ENCODE measurements at places on chromosomes 1 and 21.

DNA sequence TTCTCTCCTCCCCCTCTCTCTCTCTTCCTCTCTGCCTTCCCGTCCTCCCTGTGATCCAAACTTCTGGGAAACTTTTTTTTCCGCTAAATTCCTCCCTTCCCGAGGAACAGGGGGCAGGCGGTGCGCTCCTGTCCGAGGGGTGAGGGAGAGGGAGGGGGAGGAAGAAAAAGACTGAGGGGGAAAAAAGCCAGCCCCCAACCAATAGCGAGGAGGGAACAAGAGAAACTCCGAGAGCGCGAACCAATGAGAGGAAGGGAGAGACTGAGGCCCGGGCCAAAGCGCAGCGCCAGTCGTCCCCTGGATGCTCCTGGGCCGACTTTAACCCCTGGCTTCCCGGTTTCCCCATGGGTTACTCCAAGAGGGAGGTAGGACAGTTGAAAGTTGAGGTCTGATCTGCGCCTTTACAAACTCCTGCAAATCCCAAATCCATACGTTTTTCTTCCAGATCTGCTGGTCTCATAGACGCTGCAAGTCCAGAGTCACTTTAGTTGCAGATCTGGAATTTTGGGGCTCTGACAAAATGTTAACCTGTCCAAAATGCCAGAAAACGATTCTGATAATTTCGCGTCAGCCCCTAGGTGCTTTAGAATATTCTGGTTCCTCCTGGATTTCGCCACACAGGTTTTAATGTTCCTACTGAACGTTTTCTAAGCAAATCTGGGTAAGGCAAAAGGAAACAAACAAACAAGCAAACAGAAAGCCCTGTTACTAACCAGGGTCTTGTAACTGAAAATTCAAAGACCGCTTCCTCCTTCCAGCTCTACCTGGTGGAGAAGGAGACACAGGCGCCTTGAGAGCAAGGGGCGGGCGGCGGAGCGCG, at the start of gene TBX15:
Gene TBX15 (minus strand): TSS at position 158 of the 820 bp plus-strand sequence. CDS start 548 bp downstream, outside the sequence.
- DNase-seq = no peak

GRCh38 chr21:14526836-14527695, 19.0 kb downstream of the SAMSN1 start:
- no peak for DNase-seq

DNA sequence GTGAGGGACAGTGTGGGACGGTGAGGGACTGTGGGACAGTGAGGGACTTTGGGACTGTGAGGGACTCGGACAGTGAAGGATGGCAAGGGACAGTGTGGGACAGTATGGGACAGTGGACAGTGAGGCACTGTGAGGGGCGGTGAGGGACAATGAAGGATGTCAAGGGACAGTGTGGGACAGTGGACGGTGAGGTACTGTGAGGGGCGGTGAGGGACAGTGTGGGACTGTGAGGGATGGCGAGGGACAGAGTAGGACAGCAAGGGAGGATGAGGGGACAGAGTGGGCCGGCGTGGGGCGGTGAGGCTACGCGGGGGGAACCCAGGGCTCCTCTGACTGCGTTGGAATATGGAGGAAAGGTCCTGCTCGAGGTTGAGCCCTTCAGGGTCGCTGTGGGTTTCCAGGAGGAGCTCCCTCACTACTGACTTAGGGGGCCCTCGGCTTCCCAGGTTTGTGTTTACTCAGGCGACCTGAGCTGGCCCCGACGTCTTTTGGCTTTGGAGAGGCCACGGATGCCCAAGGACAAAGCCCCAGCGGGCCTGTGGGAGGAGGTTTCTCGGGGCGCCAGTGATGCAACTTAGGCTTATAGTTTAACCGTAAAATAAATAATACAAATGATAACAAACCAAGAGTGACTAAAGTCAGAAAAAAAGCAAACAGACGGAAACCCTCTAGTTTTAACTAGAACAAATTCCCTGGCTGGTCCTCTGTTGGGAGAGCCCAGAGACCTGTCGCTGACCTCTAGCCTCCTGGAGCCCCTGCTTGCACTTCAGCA, 1.1 kb upstream of the ERRFI1 start:
- no peak for DNase-seq

GRCh38 chr1:102833151-102833550, 275.2 kb downstream of the COL11A1 start:
- no peak for DNase-seq

DNA sequence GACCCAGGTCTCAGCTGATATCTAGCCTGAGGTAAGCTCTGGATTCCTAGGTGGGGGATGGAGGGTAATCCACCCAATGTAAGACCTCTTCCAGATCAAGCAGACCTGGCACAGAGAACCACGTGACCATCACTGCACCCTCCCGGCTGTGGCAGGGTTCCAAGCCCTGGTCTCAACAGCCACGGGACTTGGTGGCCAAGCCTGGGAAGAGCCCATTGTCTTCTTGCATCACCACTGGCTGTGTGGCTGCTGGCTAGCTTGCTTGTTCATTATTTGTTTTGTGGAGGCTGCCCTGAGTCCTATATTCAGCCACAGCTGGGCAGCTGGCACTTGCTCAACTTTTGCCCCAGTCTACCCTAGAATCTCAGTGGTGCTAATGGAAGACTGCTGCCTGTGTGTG, 24.1 kb upstream of the NFASC start:
- DNase-seq = no peak

GRCh38 chr1:39370602-39371001, 120.8 kb upstream of the BMP8A start:
- DNase-seq = no peak

DNA sequence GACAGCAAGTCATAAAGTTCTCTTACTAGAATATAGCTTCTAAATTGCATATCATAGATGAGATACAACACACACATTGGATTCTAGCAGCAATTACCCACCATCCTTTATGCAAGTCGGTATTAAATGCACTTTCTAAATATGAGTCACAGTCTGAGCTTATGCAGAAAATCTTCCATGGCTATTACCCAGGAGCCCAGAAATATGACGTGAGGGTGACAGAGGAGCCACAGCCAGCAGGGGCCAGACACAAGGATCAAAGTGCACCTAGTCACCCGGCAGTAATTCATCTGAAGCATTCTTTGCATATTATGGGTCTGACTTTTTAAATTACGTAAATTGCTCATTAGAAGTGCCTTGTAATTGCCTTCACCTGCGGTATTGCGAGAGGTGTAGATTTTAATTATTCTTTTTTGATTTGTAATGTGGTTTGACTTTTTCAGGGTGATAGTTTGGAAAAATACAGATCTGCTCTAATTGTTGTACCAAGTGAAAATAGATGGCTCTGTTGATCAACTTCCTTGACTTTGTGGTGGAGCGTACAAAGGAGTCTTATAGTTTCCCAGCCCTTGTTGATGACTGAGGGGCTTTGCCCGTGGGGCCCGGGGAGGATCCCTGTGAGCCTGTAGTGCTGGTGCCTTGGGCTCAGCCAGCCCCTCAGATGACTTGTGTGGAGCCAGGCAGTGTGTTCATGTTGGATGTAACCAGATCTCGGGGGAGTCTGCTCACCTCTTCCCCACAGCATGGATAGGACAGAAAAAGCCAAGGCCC, 470.0 kb upstream of the VAMP3 start:
- no peak for DNase-seq

GRCh38 chr21:18403735-18404450, at the start of gene TMPRSS15:
Gene TMPRSS15, minus strand, starts transcription at chr21:18403785. Its CDS starts 163 bp downstream, at chr21:18403622.
- DNase-seq = no peak

DNA sequence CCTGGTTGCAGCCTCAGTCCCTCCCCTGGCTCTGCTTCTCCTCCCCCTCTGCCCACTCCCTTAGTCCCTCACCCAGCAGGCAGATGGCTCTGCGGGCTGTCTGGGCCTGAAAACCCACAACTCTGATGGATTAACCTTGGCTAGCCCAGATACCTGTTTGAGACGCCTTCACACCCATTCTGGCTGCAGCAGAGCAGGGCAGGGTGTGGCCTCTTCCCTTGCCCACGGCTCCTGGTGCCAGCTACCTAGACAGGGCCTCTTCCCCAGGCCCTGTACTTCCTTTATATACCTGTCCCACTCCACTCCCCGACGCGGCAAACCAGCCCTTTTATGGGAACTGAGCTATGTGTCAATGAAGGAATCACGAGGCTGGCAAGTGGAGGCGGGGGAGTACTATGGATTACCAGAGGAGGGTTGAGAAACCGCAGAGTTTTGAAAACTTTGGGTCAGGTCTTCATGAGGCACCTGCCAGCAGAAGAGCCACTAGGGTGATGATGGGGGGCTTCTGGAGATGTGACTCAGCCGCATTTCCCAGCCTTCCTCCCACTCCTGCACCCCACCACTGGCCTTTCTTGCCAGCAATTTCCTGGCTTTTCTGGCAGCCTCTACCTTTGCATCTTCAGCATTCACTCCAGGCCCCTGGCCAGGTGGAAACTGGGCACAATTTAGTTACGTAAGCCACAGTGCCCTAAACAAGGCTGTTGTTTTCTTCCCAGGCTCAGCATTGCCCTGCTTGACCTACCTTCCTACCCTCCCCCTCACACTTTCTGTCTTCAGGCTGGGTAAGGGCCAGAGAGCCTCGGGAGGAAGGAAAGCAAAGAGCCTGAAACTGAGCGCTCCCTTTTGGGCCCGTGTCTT, at the start of gene CHI3L1:
Gene CHI3L1 (minus strand): TSS at position 259 of the 858 bp plus-strand sequence. CDS start 81 bp downstream, at position 178.
- DNase-seq = no peak

DNA sequence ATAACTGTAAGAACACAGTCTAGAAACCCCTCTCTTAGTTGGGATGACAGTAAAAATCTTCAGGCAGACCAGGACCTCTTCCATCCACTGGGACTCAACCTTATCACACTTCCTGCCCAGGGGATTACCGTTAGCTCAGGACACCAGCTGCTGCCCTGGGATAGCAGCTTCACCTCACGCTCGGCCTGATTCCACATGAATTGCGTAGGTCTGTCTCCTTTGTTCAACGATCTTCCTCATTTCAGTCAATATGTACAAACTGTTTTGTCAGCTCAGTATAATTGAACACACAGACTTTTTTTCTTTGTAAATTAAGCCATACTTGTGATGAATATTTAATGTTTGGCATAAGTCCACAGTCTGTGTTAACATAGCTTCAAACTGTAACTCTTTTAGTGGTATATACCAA, 290.4 kb downstream of the GRIK1 start:
- no peak for DNase-seq

- DNase-seq = peak; percentile 2
Measured at GRCh38 chr1:21397813-21398188, 42.1 kb upstream of the NBPF3 start.

- no peak for DNase-seq
Measured at GRCh38 chr1:44659566-44659965, 14.7 kb downstream of the TMEM53 start.

DNA sequence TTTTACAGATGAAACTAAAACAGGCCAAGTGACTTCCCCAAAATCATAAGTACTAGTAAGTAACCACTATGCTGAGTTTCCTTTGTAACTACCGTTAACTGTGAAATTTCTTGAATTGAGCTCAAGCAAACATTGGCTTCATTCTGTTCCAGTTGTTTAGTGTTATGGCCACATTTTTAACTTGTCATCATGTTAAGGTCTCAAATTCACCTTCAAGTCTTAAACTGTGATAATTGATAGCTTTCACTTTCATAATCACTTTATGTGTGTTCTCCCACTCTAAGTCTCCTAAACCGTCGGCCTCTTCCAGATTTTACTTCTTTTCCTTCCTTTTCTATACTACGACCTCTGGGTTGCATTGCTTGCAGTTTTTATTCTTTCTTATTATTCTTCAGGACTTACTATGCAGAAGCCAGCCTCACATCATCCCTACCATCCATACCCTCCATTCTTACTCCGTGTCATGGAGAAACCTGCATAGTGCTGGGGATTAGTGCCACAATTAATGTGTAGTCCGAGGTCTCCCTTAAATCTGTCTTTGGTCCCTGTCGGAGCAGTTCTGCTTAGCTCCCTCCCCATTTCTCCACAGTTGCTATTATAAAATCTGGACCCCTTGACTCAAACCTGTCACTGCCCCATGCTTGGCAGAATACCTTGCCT, 5.8 kb downstream of the KIF1B start:
- DNase-seq = no peak

DNA sequence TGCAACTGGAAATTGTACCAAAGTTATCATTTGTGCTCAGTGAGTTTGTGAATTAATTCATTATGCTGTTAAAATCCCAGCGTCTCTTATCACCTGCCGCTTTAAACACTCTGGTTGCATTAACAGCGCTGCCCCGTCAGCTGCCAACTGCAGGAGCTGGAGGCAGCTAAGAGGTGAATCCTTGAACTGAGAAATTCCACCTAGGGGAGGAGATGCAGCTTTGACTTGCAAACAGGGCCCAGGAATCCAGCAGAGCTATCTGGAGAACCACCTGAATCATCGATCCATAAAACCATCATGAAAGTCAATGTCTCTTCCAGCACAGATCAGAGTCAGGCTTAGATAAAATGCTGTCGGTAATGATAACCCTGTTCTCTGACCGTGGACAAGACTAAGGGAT, 140.7 kb upstream of the PTBP2 start:
- DNase-seq = no peak

DNA sequence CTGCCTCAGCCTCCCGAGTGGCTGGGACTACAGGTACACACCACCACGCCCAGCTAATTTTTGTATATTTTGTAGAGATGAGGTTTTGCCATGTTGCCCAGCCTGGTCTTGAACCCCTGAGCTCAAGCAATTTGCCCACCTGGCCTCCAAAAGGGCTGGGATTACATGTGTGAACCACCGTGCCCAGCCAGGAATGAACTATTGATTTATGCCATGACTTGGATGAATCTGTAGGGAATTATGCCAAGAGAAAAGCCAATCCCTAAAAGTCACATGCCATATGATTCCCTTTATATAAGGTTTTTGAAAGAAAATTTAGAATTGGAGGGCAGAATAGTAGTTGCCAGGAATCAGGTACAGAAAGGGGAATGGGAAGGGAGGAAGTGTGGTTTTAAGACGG, 19.1 kb upstream of the SLC45A3 start:
- no peak for DNase-seq

DNA sequence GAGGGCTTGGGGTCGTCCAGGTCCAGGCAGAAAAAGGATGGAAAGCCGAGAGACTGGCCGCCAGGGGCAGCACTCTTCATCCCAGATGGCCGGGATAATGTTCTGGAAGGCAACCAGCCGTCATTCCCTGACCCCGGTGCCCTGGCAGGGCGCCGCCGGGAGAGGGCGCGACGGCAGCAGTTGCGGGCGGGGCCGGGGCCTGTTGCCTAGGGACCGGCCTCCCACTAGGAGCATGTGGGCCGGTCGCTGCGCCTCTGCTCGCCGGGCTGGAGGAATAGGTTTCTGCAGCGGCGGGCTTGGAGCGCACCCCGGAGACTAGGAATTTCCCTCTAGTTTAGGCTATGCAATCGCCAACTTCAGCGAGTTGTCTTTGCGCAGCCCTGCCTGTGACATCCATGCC, 11.0 kb downstream of the DMRTB1 start:
- no peak for DNase-seq

DNA sequence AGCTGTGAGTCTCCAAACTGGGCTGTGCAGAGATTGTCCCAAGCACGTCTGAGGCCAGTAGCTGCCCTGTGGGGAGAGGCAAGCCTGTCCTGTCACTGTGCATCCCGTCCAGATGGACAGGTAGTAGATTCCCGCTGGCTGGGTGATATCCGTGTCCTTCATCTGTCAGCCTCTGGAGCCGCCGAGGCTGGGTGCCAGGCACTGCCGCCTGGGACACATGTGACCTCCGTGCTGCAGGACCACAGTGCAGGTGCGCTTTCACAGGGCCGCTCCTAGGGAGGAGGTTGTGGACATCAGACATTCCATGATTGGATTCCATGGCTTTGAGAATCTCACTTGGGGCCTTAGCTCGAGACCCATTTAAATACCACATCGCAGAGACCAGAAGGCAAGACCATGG, 4.7 kb downstream of the PDXK start:
- no peak for DNase-seq

- DNase-seq = no peak
Measured at GRCh38 chr21:42040411-42041180, 30.4 kb upstream of the ZBTB21 start.

GRCh38 chr21:42554251-42554961, 40.8 kb downstream of the SLC37A1 start:
- no peak for DNase-seq

- peak; percentile 26 for DNase-seq
Measured at GRCh38 chr1:160354388-160354985, 11.3 kb downstream of the NCSTN start.

All from activated CD4-positive, alpha-beta T cell treated with anti-CD3 and anti-CD28 coated beads for 4 hours (primary cell).